ENCODE measurements at places on chromosomes 11 and 22.

DNA sequence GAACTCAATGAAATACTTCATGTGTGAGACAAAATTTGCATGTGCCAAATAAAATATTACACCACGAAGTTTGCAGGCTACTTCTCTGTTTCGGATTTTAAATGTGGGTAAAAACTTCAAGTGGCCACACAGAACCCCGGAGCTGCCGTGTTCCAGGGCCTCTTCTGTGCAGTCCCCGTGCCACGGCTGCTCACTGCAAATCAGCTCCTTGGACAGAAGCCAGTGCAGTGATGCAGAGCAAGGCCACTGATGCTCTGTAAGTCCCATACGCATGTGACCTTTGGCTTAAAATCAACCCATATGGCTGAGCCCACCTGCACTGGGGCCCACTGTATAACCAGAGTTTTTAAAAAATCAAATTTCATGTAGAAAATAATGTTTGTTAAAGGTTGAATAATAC is 1309.4 kb downstream of the TBC1D22A start:
- DNase-seq: no peak

GRCh38 chr11:38323961-38324761 is 1726.1 kb upstream of the RAG2 start:
- no peak for DNase-seq

DNA sequence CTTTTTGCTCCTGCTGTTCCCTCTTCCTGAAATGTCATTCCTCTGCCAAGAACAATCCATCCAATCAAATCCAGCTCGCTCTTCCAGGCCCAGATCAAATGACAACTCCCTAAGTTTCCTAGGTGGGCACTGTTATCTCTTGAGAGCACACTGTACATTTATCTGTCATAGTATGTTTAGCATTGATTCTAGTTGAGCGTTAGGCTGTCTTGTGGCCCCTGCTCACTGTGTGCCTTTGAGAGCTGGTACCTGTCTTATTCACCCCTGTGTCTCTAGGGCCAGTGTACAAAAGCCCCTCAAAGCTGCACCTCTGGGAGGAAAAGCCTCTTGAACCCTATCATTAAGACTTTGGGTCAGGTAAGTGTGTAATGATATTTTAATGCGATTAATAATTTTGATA is 7.1 kb upstream of the LMO2 start:
- no peak for DNase-seq

DNA sequence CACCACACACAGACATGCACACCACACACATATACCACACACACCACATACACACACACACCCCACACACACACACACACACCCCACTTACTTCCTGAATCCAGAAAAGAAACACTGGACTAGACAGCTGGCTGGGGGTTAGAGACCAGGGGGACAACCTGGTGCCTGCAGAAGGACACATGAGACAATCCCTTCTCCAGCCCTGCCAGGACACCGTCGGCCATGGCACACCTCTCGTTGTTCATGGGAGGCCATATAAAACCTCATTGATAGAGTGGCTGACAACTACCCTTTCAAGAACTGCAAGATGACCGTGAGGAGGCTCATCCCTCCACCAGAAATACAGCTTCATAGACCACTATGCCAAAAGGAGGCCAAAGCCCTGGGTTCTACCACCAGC is 54.3 kb downstream of the IGSF9B start:
- no peak for DNase-seq

GRCh38 chr11:17343257-17343656 is 8.3 kb upstream of the NCR3LG1 start:
- DNase-seq: no peak

DNA sequence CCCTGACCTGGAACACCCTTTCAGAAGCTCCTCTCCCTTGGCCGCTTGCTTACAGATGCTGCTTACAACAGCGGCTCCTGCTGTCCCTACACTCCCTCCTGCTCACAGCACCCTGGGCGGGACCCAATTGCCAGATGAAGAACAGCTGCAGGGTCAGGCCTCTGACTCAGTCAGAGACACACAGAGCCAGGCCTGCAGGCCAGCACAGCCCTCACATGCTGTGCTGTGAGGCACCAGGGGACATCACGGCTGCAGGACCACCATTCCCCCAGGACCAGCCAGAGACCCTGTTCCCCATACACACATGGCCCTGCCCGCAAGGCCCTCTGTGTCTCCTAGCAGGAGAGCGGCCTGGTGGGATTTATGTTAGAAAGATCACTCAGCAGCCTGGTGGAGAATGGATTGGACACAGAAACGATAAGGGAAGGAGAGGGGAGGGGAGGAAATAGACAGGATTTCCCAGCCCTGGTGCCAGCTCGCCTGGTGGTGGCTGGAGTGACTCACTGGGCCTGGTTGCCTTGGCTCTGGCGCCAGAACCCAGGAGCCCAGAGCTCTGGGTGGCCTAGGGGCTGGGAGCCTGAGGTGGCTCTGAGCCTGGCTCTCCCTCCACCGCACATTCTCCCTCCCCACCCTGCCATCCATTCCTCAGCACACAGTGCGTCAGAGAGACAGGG is 6.7 kb downstream of the CAPN5 start:
- peak; percentile 75 for DNase-seq

DNA sequence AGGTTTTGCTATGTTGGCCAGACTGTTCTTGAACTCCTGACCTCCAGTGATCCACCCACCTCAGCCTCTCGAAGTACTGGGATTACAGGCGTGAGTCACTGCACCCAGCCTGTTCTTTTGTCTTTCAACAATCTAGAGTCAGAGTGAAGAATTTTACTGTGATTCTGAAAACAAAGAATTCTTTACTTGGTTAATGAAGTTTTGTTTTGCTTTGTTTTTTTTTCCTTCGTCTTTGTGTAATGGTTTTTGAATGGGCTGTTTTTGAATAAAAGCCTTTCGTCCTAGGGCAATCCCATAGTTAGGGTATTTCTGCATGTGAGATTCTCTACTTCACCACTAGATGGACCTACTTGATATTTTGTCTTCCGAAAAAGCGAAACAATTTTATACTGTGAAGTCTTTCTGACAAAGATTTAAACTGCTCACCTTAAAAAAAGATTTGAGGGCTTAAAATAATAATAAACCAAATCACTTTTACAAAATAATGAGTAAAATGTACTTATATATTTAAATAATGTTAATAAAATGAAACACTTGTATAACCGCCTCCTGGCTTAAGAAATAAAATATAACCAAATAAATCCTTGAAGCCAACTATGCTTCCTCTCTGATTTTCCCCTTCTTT is 43.4 kb upstream of the SC5D start:
- no peak for DNase-seq

- no peak for DNase-seq
Observed at GRCh38 chr11:73330569-73331093, 22.6 kb downstream of the ARHGEF17 start.

DNA sequence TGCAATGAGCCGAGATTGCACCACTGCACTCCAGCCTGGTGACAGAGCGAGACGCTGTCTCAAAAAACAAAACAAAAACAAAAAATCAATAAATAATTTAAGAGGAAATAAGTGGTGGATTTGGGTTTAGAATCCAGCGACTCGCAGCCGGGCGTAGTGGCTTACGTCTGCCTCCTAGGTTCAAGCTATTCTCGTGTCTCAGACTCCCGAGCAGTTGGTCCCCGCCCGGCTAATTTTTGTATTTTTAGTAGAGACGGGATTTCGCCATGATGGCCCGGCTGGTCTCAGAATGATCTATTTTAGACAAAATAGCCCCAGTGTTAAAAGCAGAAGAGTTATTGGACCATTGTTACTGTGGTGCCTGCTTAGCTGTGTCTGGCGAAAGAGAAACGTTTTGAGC is 29.8 kb downstream of the SNU13 start:
- DNase-seq: no peak

GRCh38 chr11:110832539-110832938 is 120.3 kb upstream of the ARHGAP20 start:
- DNase-seq: no peak

DNA sequence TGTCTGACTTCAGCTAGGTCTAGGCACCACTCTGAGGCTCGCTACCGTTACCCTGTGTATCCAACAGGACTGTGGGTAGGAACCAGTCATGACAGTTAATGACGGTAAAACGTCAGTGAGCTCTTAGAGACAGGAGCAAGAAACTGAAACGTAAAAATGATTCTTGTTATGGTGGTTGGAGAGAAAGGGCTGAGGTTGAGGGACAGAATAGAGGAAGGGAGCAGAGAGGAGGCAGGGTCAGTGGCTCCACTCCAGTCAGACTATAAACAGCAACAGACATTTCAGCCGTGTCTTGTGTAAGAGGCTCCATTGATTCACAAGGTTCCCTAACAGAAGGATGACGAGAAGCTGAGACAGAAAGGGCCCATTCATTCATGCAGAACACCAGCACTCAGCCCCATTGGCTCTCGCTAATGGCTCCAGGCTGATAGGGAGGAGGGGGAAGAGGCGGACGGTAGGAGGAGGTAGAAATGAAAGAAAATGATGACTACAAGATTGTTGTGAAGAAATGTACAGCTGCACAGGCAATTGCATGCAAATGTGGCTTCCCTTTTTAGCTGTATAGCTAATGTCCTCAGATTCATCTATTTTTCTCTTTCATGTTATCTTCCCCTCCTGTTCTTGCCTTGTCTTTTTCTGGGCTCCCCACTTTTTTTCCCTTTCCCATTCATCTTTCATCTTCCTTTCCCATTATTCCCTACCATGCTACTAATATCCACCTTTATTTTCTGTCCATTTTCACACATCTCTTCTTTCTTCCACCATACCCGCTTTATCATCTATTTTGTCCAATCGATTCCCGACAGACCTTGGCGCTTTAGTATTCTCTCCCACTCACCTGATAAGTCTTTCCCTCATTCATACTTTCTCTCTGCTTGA is 34.3 kb downstream of the ETS1 start:
- no peak for DNase-seq

DNA sequence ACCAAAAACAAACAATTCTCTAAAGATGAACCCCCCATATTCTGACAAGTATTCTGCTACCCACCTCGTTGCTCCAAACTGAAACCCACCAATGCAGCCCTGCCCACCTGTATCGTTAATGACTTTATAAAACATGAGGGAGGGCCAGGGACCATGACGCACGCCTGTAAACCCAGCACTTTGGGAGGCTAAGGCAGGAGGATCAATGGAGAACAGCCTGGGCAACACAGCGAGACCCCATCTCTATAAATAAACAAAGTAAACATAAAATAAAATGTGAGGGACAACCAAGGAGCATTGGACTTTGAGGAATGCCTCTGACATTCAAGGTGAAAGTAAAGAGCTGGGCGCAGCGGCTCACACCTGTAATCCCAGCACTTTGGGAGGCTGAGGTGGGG is 39.8 kb upstream of the ATXN10 start:
- no peak for DNase-seq

- no peak for DNase-seq
Observed at GRCh38 chr11:1837171-1838076, 1.4 kb upstream of the TNNI2 start.

- no peak for DNase-seq
Observed at GRCh38 chr11:82981852-82982251, 80.3 kb downstream of the DDIAS start.

GRCh38 chr11:115256397-115257197 is 247.6 kb downstream of the CADM1 start:
- no peak for DNase-seq

DNA sequence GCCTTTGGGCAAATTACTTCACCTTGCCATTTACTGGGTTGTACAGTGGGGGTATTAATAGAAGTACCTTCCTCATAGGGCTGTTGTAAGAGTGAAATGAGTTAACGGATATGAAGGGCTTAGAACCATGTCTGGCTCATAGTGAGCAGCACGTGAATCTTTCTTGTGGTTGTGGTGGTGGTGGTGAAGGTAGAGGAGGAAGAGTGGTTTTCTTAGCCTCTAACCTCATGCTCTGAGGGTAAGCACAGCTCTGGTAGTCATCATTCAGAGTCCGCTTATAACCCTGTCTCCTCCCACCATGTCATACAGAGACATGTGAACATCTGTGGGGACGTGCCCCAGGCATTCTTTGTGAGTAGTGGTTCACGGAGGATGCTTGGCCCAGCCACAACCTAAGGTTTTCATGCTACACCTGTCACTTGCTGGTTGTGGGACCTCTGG is 43.6 kb downstream of the TEAD1 start:
- no peak for DNase-seq

DNA sequence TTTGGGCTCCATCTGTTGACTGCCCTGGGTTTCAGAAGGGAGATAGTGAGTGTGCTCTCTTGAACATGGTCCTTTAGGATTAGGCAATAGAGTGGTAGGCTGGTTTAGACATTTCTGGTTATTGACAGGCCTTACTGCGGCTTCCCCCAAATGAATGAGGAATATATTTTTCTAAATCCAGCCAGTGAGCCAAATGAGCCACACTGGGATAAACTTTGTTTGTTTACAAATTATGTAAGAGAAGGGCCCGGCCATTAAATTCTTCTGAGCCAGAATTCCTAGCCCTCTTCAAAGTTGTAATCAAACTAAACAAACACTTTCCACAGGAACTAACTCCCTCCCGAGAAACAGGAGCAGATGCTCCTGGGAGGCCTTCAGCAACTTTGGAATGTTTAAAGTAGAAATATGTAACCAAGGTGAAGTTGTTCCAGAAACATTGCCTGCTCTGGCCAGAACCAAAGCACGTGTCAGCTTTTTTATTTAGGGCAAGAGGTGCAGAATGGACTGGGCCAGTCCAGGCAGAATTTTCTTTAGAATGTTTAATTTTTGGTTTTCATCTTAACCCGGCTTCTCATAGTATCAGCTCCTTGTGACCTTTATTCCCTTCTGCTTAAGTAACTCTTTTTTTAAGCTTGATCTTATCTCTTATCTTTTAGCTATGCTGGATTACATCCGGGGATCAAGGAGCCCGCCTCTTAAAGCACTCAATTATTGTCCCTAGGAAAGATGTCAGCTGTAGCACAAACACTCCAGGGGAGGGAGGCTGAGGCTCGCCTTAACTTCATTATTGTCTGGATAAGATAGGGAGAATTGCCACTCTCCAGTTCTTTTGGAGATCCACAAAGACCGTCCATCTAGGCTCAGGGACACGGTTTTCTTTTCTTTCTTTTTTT is 28.7 kb downstream of the ZNRF3 start:
- DNase-seq: peak; percentile 13

DNA sequence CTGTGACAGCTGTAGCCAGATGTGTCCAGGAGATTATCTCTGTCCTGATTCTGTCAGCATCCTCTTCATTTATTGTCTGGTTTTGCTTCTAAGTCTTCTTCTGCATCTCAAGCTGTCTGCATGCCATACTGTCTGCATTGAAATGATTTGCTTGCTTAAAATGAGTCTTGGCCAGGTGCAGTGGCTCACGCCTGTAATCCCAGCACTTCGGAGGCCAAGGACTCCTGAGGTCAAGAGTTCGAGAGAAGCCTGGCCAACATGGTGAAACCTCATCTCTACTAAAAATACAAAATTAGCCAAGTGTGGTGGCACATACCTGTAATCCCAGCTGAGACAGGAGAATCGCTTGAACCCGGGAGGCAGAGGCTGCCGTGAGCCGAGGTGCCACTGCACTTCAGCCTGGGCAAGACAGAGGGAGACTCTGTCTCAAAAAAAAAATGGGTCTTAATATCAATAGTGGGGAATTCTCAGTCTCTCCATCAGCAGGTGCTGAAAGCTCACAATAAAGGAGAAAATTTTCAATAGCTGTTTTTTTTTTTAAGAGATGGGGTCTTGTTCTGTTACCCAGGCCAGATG is 39.2 kb upstream of the AMPD3 start:
- no peak for DNase-seq

DNA sequence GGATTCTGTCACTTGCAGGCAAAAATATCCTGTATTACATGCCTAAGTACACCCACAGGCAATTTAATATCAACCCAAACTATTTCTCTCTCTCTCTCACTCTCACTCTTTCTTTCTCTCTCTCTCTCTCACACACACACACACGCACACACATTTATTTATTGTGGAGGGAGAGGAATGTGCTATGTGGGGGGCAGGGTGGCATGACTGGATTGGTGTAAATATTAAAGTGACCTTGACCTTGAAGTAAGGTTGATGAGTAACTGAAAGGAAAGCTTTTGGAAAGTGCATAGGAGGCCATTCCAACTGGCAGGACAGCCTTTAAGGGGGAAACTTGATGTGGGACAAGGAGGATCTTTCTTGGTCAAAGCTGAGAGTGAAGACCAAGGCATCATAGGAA is 589.7 kb upstream of the KIRREL3 start:
- no peak for DNase-seq
